ENCODE measurements at places on chromosomes 6 and 20. TPM values are rescaled to one million over a fixed set of nuclear protein-coding genes. Genes with fewer than 3 reads are reported as not detected.

GRCh38 chr6:35539223-35539622, 26.5 kb upstream of the TULP1 start:
- no peak for DNase-seq

DNA sequence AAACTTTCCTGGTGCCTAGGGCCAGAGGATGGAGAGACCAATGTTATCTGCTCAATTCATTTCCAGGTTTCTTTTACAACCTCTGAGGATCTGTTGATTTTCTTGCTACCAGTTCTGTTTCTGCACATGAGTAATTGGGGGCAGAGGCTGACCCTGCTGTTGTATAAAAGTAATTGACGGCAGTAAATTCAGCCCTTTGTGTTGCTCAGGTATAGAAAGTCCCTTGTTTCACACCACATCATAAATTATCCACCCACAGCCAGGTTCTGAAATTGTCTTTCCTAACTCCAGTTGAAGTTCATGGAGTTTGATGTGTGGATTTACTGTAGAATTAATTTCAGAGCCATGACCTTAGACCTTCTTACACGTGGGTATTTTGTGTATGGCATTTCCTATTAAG, 107.4 kb upstream of the GRIK2 start:
- DNase-seq = no peak

DNA sequence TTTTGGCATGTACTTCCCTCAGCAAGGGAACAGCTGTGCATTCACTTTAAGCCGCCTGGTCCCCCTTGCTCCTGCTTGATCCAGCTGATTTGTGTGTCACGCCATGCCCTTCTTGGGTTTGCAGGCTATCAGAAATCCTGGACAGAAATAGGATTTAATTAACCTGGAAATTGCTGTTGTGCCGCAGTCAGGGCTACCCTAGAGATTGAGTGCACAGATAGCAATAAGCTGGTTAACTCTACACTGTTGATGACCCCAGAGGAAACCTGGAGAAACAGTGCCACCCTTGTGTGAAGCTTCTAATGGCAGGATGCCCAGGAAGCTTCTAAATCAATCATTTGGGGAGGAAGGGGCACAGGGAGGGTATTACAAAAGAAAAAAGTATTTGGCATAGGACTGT, 199.0 kb downstream of the JARID2 start:
- no peak for DNase-seq

DNA sequence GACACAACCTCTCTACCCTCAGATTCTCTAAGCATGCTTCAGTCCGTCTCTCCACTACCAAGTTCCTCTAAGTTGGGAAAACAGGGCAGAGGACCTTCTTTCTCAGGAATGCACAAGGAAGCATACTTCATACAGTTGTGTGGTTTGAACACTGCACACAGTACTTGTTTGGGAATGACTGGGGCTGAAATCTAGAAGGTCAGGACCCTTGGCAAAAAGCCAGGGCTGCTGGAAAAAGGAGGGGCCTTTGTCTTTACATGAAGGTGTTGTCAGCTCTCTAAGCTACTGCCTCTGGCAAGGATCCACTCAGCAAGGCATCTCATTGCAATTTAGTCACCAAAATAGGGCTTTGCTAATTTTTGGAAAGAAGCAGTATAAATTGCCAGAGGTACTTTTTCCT, 20.7 kb upstream of the HEY2 start:
- no peak for DNase-seq

- no peak for DNase-seq
These were observed 134.8 kb upstream of the INSM1 start for GRCh38 chr20:20233041-20233514.

The FERMT1 gene
- polyA plus RNA-seq = 0.18 TPM

The KCNG1 gene
- 0.32 TPM for polyA plus RNA-seq

The MYMX gene
- 21.9 TPM for polyA plus RNA-seq

The SSTR4 gene
- not detected for polyA plus RNA-seq

All from forelimb muscle (tissue), 1 donor.